ENCODE measurements at places on chromosomes 1 and 21. TPM values are rescaled to one million over a fixed set of nuclear protein-coding genes. Genes with fewer than 3 reads are reported as not detected.

HSPA6 gene
- total RNA-seq: 0.45 TPM

PCSK9 gene
- total RNA-seq: not detected

AMY2B gene
- total RNA-seq: 9.7 TPM

- DNase-seq: no peak
These were observed 2.2 kb downstream of the TLR5 start for GRCh38 chr1:223140611-223141405.

DNA sequence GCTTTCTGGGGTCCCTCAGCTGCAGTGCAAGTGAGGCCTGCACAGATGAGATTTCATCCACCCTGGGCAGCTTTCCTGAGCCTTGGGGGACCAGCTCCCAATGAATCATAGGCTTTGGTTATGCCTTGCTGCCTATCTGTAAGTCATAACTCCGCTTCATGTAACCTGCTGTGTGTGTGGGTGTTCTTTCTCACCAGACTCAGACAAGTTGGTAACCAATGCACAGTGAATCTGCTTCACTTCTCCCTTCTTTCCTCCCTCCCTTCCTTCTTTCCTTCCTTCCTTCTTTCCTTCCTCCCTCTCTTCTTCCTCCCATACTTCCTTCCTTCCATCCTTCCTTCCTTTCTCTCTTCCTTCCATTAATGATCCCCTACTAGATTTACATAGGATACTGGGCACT, 34.4 kb upstream of the PSMB2 start:
- DNase-seq: no peak

- no peak for DNase-seq
These were observed 11.0 kb downstream of the SH3BGRL3 start for GRCh38 chr1:26290882-26291261.

Data from activated CD8-positive, alpha-beta T cell treated with anti-CD3 and anti-CD28 coated beads for 36 hours (primary cell).